ENCODE measurements at places on chromosomes 3 and 15.

GRCh38 chr3:194718079-194718478 lies 32.4 kb downstream of the FAM43A start:
- DNase-seq, result no peak

DNA sequence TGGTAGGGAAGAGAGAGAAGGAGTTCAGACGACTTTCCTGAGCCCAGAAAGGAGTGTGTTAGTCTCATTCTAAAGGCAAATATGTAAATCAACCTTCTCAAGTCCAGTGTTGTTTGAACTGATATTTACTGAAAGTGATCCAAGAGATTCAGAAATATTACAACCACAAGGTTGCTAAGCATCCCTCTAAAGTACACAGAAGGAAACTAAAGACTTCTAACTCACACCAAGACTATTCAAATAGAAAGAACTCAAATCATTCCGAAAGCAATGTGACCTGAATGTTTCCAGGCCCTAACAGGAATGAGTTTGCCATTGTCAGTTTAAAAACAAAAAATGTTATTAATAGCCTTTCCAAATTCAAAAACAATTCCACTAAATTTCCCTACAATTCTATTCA lies 56.9 kb upstream of the VGLL3 start:
- DNase-seq, result no peak

DNA sequence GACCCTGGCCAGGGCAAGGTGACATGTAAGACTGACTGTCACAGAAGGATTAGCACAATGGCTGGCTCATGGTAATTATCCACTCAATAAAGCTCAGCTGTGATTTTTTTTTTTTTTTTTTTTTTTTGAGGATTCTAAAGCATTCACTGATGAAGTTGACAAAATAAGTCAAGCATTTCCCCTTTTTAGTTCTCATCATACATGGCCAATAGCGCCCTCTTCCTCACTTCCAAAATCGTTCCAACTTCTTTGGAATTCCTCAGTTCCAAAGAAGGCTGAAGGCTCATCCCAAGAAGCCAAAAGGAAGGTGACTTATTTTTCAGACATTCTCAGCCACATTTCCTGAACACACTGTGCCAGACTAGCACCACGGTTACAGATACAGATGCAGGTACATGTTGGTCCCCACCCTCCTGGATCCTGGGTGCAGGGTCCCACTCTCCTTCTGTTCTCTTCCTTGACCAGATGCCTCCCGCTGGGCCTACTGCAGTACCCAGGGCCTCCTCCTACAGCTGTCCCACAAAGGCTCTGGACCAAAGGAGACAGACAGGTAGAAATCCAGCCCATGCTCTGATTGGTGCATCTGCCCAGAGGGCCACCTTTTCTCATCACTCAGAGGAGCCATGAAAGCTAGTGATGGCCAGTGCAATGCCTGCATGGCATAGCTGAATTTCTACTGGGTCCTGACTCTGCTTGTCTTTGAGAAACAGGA lies 202.6 kb downstream of the UACA start:
- no peak for DNase-seq

- DNase-seq, result no peak
These were observed 8.6 kb upstream of the CTNNB1 start for GRCh38 chr3:41190509-41191284.

DNA sequence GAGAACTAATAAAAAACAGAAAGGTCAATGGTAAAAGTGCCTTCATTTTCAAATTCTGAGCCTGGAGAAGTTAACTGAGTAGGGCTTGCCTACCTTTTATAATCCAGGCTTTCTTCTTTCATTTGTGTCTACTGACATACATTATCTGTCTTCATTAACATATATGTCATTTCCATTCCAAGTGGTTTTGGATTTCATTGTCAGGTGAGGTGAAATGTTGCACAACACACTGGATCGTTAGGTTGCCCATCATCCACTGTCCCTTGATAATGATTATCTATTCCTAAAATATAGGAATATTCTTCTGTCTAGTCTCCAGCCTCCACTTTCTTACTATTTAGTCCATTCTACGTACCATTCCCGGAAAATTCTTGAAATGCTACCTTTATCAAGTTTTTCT lies 55.0 kb upstream of the CP start:
- DNase-seq, result no peak

GRCh38 chr3:16106050-16106449 lies 68.4 kb upstream of the GALNT15 start:
- DNase-seq, result no peak

DNA sequence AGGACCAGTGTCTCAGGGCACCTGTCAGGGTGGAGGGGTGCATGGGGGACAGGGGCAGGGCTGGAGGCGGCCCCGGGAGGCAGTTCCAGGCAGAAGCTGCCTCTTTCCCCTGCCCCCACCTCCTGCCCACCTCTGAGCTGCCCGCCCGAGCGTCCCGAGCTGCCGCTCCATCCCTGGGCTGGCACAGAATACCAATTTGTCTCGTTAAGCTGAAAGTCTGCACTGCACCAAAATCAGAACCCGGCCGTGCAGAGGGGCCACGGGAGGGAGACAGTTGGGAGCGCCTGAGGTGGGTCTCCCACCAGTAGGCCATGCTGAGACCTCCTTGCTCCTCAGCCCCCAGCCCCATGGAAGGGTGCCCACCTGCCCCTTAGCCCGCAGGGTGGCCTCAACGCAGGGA lies 1.3 kb upstream of the ATP2B2 start:
- DNase-seq, result no peak

- DNase-seq, result no peak
These were observed 97.1 kb upstream of the CHL1 start for GRCh38 chr3:99506-99905.

DNA sequence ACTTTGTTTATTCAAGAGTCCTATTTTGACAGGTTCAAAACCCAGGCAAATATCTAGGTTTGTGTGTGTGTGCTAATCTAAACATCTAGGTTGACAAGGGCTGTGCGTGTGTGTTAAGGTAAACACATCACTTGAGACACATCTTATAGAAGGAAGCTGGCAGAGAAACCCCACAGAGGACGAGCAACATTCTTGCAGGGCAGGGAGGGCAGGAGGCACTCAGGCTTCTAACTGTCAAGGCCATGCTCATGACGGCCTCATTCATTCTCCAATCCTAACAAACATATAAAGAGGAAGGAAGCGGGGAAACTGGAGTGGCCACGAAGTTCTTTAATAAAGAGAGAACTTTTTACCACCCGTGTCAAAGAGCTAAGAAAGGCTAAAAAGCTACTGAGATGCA lies 43.4 kb downstream of the SLCO2A1 start:
- no peak for DNase-seq

DNA sequence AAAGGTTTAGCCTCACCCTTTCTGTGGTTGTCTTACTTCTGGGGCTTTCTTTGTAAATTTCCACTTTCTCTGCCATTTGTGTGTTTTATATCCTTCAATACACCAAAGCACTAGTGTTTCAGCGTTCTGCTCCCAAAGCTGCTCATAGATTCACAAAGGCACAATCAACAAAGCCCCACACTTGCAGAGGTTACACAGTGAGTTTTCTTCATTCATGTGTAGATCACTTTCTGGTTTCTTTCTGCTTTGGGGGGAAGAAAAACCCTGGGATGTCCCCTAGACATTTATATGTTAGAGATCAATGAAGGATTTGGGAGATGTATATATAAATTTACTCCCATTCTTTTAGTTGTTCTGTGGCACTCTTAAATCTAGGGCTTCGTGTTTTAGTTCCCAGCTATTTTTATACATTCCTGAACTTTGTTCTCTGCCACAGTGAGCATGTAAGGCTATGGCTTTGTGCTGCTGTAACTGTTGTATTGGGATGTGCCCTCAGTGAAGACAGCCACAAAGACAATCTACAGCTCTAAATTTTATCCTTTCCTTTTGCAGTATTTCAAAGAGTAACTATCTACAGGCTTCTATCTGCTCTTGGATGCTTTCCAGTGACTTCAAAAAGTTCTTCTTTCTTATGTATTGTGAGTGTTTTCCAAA lies 636.5 kb downstream of the ZBBX start:
- DNase-seq, result no peak

- DNase-seq, result peak; percentile 5
These were observed 686 bp downstream of the VPS8 start for GRCh38 chr3:184812662-184813042.

DNA sequence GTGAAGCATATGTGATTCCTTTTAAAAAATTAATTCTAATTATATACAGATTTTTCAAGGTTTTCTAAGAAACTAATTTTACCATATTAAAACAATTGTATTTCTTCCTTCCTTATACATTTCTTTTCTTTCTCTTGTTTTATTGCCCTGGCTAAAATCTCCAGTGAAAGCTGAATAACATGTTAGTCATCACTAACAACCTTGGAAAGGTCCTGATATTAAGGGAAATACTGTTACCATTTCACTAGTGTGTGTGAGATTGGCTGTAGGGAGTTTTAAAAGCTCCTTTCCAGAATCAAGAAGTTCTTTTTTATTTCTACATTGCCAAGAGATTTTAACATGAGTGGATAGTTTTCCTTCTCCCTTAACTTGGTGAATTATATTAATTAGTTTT lies 229.7 kb upstream of the EIF1B start:
- DNase-seq, result no peak

DNA sequence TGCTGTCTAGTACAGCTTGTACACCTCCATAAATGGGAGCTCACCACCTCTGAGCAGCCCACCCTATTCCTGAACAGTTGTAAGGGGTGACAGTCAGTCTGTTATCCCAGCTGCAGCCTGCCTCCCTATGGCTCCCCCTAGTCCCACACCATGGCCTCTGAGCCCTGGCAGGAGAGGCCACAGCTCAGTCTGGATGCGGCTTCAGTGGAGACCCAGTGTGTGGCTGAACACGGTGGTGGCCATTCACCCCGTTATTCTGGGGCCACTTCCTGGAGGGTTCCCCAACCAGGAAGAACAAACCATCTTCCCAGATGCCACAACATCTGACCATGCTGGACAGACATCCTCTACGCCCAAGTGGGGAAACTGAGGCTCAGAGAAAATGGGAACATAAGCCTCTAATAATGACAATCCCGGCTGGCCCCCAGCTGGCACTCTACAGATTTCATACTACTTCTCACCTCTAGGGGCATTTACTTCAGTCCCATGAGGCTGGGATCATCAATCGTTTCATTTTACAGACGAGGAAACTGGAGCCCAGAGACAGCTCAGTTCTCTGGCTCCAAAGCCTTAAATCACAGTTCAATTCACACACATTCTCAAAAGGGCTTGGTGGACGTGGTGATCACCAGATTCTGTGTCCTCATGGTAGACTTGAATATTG lies 9.2 kb upstream of the GRIP2 start:
- DNase-seq, result no peak

- DNase-seq, result no peak
These were observed 557.2 kb downstream of the NR2F2 start for GRCh38 chr15:96887730-96888129.

GRCh38 chr3:23748398-23749110 lies 57.2 kb upstream of the UBE2E1 start:
- DNase-seq, result no peak

- DNase-seq, result no peak
These were observed 199.4 kb upstream of the THBS1 start for GRCh38 chr15:39381517-39381916.

- no peak for DNase-seq
These were observed 360.6 kb upstream of the SGO1 start for GRCh38 chr3:20546636-20547035.

GRCh38 chr3:161884830-161885229 lies 388.2 kb downstream of the OTOL1 start:
- DNase-seq, result no peak

- DNase-seq, result no peak
These were observed 93.7 kb upstream of the RBMS3 start for GRCh38 chr3:29186982-29187725.

DNA sequence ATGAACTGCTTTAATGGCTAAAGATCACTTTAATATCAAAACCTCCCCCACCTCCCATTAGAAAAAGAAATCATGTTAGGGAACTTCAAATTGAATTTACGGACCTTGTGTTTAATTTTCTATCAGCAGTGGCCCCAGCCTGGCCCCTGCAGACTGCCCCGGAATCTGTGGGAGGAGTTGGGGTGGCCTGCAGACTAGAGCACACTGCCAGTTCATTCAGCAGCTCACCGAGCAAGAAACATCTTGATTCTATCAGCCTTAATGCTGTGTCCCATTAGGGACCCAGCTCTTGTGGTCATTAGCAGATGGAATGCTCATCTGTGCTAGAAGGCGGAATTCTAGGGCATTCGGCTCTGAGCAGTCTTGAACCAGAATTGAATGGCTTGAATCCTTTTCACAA lies 54.2 kb downstream of the FLNB start:
- no peak for DNase-seq

DNA sequence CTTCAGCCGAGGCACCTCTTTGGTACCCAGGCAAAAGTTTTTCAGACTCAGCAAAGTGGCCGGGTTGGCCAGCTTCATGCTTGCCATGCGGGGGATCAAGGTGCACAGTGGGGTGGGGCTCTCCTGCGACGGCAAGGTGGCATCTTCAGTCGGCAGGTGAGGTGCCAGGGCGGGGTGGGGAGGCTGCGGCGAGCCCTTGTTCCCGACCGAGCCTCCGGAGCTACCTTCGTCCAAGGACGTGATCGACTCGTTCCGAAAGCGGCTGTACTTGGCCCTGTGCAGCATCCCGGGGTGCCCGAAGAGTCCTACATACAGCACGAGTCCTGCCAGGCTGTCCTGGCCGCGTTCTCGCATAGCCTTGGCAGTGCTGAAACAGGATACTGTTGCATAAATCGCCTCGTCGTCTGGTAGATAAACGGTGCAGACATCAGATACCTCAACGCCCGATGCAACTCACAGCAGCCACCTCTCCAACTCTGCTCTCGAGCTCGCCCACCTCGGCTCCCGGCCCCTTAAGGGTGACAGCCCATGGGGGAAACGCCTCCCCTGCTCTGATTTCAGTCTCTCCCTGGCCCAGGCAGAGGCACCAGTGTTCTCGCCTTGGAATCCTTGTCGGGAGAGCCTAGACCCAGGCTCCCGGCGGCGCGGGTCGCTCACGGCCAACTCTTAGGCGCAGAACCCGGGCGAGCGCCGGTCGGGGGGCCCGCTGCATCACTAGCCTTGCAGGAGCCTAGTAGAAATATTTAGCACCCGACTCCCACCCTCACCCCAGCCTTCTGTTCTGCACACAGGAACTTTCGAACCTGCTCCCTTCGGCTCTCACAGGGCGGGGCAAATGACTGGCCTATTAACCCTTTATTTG lies 826 bp downstream of the SHC4 start:
- DNase-seq, result no peak

DNA sequence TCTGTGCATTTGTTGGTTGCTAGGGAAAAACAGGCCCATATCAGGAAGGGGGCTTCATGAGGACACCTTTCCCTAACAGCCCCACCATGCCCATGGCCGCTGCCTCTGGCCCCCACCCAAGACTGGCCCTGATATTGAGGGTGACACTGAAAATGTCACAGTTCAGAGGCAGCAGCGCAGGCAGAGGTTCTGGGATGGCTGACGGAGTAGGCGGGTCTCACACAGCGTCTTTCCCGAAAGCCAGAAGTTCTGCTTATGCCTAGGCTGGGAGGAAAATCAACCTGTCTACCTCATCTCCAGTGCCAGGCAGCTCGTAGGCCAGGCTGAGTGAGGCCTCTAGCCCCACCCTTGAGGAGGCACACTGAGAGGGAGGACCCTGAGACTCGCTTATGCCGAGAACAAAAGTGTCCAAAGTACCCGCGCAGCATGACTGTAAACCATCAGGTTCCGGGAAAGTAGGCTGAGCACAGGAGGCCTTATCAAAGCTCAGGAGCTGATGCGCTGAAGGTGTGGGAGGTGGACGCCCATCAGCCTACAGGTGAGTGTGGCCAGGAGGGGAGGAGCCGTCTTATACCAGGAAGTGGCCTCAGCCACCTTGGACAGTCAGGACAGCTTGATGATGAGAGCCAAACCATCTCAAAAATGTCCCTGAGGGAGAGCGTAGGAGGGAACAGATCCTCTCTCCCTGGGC lies 27.5 kb downstream of the GRAMD2A start:
- DNase-seq, result no peak

- no peak for DNase-seq
These were observed 64.7 kb upstream of the ARL6 start for GRCh38 chr3:97699889-97700288.

Data from activated CD4-positive, alpha-beta T cell treated with anti-CD3 and anti-CD28 coated beads, Interleukin-2, amount 50 U/mL, for 4 hours (primary cell).